ENCODE measurements at places on chromosomes 1 and 21.

- DNase-seq: no peak
Measured at GRCh38 chr21:16538405-16538804, 808.6 kb downstream of the USP25 start.

DNA sequence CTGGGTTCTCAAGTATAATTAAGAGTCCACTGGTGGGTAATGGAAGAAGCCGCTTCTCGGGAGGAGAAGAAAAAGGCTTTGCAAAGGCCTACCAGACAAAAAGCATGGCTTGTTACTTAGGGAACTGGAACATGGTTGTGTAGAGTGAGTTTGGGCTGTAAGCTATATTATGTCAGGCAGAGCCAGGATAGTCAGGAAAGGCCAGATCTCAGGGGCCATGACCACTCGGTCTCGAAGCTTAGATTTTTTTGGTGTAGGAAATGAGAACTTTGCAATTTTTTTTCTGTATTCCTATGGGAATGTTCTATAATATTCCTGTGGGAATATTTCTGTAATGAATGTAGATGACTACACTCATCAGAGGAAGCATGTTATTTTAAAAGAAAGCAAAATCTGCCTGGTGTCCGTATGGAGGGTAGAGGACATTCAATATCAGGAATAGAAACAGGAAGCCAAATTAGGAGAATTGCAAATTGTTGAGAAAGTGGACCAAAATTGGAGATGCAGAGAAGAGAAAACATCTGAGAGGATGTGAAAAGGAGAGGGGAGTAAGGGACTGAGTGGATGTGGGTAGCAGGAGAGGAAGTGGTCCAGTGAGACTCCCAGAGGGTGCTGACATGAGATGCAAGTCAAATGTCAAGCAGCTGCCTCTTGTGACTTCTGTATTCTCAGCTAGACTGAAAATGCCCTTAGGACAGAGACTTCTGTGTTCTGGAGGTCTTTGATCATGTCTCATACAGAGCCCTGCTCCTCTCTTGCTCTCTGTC is 45.2 kb upstream of the HAO2 start:
- DNase-seq: no peak

- DNase-seq: peak; percentile 32
Measured at GRCh38 chr1:205199090-205199930, 12.2 kb downstream of the DSTYK start.

DNA sequence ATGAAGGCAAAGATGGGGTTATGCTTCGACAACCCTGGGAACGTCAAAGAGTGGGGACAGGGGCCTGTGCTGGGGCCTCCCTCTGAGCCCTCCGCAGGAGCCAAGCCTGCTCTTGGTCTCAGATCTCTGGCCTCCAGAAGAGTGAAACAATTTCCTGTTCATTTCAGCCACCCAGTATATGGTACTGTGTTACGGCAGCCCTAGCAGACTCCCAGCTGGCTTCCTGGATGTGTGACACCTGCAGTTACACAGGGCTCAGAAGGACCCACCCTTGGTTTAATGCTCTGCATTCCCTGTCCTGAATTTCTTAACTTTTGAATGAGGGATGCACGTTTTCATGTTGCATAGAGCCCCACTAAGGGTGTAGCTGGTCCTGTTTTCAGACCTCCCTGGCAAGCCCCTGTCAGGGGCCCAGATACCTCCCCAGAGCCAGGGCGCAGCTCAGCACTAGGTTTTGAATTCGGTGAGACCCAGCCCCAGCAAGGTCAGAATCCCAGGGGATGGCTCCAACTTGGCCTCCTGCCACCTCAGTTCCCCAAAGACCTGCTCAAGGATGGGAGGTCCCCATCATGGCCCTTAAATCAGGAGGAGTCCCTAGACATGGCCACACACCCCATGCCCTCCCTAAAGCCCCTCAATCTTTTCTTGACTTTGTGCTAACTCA is 79.0 kb upstream of the IFFO2 start:
- DNase-seq: no peak

DNA sequence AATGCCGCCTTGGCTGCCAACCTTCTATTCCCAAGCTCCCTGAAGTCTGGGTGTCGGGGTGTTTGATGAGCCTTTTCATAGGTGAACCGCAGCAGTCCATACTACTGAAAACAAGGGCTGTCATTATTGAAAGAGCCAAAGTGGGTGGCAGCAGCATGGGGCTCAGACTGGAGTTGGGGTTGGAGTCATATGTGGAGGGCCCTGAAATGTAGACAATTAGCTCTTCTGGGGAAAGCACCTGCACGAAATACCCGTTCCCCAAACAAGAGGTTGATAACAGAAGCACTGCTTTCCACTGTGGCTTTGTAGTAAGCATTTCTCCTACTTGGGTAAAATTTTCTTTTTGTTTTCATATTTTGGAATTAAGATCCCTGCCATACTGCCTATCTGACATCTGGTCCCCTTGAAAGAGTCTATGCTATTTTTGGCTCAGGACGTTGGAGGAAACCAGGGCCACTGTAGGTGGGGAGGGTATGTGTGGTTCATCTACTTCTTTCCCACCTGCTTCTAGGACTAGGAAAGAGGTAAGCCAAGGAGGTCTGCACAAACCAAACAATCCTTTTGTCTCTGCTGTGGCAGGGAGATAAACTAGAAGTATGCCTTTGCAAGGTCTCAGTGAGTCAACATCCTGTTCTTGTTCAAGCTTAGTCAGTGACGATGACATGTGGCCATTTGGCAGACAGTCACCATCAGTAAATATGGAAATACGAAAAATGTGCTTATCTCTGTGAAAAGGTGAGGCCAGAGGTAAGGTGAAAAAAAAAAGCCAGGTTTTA is 197.0 kb upstream of the UBE2U start:
- no peak for DNase-seq

- no peak for DNase-seq
Measured at GRCh38 chr1:25575191-25575590, 31.8 kb downstream of the LDLRAP1 start.

DNA sequence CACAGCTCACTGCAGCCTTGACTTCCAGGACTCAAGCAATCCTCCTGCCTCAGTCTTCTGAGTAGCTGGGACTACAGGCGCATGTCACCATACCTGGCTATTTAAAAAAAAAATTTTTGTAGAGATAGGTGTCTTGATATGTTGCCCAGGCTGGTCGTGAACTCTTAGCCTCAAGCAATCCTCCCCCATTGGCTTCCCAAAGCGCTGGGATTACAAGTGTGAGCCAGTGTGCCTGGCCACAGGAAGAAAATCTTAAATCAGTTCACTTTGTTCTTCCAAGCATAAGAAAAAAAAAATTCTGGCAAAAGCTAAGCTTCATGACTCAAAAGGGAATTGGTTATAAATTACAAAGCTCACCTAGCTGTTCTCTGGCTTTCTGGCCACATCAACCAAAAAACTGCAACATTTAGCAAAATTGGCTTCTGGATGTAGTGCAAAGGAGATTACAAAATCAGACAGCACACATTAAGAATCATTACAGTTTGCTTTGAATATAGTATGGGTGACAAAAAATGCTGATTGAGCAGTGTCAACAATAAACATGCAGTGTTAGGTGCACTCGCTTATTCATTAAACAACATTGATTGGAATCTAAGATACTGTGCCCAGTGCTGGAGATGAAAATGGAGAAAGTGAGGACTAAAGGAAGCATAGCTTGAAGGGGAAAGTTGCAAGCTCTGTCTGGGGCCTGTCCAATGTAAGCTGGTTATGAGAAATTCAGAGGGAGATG is 76.7 kb downstream of the KCTD3 start:
- no peak for DNase-seq

DNA sequence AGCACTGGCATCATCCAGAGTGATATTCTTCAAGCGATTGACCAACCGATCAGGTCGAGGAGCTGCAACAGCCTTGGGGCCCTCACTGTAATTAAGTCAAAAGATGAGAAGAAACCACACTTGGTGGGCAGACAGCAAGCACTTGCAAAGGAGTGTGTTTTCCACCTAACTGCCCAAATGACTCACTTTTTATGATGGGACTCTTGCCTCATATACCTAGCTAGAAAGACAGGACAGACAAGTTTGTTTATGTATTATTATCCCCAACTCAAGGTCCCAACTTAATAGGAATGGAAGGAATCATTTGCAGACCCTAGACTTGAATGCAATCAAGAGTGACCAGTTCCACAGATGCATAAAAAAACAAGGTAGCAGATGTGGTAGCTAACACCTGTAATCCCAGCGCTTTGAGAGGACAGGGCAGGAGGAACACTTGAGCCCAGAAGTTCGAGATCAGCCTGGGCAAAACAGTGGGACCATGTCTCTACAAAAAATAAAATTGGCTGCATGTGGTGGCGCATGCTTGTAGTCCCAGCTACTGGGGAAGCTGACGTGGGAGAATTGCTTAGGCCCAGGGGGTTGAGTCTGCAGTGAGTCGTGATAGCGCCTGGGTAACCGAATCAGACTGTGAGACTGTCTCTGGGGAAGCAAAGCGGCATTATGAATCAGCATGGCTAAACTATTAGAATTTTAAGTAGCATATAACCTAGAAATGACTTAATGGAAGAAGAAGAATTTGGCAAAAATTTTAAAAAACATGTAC is 2.3 kb upstream of the NRAS start:
- no peak for DNase-seq

GRCh38 chr1:56385314-56385713 is 194.0 kb downstream of the PLPP3 start:
- no peak for DNase-seq

DNA sequence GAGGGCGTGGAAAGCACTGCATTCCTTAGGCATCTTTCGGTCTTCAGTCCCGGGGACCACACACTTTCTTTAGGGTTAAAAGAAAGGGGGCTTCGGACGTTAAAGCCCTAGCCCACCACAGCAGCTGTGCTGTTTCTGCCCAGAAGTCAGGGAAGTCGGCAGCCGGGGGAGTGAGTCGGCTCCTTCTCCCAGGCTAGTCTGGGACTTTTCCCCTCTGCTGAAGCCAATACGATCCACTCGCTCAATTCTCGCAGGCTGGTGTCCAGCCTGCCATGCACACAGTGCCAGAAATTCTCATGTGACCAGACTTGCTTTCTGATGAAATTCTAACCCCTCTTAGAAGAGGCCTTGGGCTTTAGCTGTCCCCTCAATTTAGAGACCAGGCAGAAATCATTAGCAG is 67.7 kb downstream of the BCAR3 start:
- no peak for DNase-seq

DNA sequence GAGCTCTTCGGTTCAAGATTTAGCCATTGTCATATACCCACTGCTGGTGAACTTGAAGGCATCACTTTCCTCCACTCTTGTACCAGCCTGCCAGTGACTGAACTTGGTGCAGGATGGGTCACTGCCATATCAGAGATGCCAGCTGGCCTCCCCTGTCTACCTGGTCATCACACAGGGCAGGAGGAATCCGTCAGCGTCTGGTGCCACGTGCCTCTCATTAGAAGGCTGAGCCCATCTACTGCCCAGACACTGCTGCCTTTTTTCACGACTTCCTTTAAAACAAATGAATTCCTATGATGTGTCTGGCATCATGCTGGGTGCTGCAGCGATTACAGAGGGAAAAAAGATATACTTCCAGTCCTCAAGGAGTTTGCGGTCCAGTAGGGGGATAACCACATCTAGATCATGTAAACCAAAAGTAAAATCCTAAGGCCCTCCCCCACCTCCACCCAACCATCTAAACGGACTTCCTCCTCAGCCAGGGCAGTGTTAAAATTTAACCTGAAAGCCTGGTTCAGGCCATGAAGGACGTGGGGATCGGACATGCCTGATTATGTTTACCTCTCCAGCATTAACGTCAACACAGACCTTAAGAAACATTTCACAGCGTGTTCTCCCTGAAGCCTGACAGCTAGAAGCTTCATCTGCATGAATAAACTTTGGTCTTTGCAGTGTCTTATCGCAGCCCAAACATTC is 29.2 kb upstream of the PDE9A start:
- DNase-seq: no peak

- no peak for DNase-seq
Measured at GRCh38 chr1:161185732-161186311, 8.5 kb upstream of the B4GALT3 start.

- no peak for DNase-seq
Measured at GRCh38 chr1:240475832-240476231, 136.1 kb downstream of the GREM2 start.

GRCh38 chr1:228646717-228647522 is 88.4 kb upstream of the RHOU start:
- DNase-seq: no peak

DNA sequence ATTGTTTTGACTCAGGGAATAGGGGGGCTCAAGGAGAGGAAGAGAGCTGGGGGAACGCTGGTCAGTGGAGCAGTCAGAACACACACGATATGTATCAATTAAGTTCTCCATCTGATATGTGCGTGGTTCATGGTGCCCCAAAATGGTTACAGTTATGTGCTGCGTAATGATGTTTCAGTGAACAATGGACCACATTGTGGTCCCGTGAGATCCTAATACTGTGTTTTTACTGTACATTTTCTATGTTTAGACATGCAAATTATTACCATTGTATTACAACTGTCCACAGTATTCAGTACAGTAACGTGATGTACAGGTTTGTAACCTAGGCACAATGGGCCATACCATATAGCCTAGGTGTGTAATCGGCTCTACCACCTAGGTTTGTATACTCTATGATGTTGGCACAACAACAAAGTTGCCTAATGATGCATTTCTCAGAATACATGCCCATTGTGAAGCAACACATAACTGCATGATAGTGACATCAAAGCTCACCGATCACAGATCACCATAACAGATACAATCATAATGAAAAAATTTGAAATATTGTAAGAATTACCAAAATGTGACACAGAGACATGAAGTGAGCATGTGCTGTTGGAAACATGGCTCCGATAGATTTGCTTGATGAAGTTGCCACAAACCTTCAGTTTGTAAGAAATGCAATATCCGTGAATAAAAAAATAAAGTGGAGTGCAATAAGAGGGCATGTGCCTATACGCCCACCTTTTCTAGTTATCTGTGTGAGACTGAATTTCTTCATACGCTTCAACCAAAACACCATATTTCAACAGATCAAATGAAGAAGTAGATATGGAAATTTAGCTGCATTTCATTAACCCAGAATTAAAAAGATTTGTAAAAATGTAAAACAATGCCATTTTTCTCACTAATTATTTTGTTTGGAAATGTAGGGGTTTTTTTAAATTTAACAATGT is 14.8 kb upstream of the TMEM54 start:
- no peak for DNase-seq
